ENCODE measurements at places on chromosomes 2 and 18.

- DNase-seq = no peak
Measured at GRCh38 chr2:158228943-158229508, 127.3 kb downstream of the UPP2 start.

DNA sequence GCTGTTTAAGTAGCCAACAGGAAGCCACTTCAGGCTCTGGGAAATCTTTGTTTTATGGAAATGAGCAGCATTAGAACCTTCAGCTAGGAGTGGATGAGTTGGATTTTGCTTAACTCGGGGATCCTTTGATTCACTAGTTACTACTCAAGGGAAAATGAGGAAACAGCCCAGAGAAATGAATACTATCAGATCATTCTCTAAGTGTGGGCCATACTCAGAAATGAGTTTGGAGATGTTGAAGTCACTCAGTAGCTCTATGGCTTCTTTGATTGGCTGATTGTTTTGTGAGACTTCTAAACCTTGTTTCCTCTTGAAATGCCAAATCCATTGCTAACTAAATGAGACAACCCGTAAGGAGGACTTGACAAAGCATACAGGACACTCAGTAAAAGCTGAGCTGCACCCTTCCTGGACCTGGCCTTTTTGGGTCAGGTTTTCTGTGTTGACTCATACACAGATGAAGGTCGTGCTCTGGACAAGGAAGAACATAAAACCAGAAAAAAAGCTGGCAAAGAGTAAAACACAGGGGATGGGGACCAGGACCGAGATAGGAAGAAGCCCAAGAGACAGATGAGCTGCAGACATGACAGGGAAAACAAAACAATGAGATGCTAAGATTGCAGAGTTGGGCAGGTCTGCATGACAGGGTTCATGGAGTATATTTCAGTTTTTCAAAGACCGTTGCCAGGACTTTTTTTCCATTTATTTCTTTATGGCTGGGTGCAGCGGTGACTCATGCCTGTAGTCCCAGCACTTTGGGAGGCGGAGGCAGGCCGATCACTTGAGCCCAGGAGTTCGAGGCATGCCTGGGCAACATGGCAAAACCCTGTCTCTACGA lies 41.6 kb downstream of the INO80C start:
- DNase-seq = no peak

DNA sequence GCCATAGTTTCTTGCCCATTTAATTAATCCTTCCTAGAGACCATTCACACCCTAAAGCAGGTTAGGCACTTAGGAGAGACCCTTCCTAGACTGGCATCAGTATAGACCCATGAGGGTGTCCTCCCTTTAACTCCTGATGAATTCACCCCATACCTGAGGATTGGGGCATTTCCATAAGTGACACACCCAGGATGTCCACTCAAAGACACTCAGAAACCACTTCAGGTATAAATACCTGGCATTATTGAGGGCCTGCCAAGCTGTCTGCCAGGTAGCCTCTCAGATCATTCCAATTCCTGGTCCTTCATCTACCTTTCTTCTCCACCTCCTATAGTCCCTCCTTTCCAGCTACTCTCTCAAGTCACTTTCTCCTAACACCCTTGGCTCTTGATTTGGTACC lies 57.5 kb upstream of the SLC14A2 start:
- DNase-seq = no peak

GRCh38 chr18:45549290-45549689 lies 66.0 kb upstream of the SLC14A2 start:
- no peak for DNase-seq
